ENCODE measurements at places on chromosomes 13 and 19.

DNA sequence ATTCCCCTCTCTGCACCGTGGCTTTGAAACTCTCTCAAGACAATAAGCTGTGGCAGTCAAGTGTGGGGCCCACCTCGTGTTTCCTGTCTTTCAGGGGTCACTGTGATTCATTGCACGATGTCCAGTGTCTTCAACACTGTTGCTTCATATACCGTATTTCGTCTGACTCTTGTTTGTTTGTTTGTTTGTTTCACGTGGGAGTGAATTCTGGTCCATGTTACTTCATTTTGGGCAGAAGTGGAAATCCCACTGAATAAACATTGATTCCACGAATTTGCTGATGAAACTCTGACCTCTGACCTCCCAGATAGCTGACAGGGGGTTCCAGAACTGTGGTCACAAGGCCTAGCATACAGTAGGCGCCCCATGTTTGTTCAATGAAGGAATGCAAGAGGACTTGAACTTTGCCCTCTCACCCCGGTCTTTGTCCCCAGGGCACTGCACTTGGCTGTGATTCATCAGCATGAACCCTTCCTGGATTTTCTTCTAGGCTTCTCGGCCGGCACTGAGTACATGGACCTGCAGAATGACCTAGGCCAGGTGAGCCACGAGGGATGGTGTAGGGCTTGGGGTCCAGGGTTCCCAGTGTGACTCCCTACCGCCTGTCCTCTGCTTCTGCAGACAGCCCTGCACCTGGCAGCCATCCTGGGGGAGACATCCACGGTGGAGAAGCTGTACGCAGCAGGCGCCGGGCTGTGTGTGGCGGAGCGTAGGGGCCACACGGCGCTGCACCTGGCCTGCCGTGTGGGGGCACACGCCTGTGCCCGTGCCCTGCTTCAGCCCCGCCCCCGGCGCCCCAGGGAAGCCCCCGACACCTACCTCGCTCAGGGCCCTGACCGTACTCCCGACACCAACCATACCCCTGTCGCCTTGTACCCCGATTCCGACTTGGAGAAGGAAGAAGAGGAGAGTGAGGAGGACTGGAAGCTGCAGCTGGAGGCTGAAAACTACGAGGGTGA, 5.1 kb downstream of the NFKBIB start:
- DNase-seq, result no peak

GRCh38 chr13:110536006-110536693, 25.4 kb downstream of the RAB20 start:
- DNase-seq, result no peak

- peak; percentile 23 for DNase-seq
These were observed 8.9 kb upstream of the ZNF527 start for GRCh38 chr19:37361994-37362393.

- no peak for DNase-seq
These were observed 8.0 kb downstream of the RXFP2 start for GRCh38 chr13:31747291-31747690.

- peak; percentile 55 for DNase-seq
These were observed 32.7 kb upstream of the ZNF254 start for GRCh38 chr19:24054044-24054935.

DNA sequence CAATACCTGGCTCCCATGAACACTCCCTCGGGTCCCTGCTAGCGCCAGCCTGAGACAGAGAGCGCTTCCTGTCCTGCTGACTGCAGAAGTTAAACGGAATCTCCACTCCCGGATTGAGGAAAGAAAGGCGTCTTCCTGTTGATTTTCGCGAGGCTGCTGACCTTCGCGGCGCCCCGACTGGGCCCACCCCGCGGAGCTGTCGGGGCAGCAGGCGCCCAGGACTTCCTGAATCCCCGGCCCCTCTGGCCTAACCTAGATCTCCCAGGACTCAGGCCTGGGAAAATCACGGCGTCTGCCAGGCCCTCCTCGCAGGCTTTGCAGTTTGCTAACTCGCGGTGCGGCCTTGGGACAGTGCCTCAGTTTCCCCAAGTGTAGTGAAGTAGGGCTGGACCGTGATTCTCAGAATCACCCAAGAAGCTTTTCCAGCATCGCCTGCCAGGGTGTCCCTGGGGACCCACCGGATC, 108.8 kb downstream of the KCTD15 start:
- DNase-seq, result no peak

DNA sequence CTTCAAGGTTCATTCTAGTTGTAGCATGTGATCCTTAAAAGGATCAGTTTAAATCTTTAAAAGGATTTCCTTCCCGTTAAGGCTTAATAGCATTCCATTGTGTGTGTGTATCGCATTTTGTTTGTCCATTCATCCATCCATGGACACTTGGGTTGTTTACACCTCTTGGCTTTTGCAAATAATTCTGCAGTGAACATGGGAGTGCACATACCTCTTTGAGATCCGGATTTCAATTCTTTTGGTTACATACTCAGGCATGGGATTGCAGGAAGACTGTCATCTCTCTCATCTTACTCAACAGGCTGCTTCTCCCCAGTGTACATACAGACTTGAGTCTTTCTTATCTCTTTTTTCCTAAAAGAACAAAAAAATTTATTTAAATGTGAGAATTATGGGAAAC, 1.2 kb downstream of the RNF113B start:
- no peak for DNase-seq

GRCh38 chr19:5850743-5851293, 431 bp downstream of the FUT3 start:
- DNase-seq, result peak; percentile 69

DNA sequence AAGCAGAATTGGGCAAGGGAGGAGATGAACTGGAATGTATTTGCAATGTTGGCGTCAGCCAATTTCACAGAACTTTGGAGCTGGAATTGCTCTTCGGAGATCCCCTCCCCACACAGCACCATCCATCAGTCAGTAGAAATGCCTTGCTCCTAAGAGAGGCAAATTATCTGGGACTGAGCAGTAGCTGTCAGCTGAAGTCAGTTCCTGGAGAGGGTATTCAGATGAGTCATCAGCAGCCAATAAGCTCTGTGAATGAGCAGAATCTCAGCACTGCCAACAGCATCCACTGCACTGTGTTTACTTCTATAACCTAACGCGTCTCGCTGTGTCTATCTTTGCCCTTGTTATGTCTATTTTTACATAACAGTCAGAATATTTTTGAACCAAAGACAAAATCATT, 213.7 kb downstream of the SLITRK5 start:
- DNase-seq, result no peak

DNA sequence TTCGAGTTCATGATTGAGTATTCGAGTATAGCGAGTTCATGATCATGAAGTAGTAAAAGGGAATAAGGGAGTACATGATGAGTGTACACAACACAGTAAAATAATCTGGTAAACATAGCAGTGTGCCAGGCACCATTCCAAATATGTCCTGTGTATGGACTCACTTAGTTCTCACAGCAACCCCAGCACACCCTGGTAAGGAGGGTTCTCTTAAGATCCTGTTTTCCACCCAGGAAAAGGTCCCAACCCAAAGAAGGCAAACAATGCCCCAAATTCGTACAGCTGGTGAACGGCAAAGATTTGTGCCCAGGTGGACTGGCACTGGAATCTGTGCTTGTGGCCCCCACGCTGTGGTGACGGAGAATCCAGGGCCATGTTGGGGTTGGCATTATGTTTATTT, 21.4 kb downstream of the HPN start:
- no peak for DNase-seq

DNA sequence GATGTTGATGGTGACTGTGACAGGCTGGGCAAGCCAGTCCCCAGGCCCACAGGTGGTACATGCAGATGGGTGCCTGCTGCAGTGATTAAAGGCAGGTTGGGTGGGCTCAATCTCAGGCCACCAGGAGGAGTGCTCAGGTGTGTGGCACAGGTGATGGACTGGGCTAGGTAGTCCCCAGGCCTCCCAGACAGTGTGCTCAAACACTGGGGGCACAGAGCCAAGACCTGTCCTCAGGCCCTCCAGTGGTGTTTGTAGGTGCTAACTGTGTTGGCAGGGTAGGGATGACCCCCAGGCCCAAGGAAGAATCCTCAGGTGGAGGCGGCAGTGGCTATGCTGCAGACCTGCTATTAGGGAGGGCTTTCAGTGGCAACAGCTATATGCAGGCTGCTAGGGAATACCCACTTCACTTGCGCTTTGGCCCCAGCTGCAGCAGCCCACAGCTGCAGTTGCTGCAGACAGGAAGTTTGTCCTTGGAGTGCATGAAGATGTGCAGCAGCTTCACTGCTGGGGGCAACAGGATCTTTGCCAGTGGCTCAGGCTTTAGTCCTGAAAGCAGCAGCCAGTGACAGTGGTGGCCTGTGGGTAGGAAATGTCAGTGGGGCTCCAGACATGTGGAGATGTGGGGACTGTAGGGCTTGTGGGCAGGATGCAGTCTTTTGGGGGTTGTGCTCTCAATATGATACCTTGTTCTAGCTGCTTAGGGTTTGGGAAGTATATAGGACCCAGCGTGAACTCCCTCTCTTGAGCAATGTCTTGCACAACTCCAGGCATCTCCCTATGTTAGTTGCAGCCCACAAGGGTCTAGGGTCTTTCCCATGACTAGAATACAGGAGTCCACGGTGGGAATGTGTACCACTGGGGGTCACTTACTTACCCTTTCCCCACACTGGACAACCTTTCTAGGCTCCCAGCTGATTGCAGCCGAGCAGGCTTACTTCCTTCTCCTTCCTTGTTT, 54.1 kb upstream of the MLNR start:
- DNase-seq, result no peak

DNA sequence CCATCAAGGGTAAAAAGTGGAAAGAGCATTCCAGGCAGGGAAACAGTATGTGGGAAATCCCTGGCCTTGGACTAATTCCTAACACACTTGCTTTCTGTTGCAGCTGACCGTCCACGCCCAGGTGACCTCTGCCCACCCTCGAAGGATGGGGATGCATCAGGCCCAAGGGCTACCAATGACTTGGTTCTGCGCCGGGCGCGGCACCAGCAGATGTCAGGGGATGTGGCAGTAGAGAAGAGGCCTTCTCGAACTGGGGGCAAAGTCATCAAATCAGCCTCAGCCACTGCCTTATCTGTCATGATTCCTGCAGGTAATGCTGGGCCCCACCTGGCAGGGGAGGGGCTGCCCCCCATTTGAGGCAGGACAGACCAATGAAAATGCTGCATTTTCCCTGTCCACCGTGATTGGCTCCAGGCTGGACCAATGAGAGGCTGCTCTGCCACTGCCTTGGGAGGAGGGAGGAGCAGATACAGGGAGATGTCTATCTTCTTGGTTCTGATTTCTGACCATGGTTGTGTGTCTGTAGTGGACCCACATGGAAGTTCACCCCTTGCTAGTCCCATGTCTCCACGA, 12.6 kb downstream of the DNASE2 start:
- no peak for DNase-seq

GRCh38 chr13:19592657-19593180, 31.4 kb upstream of the TPTE2 start:
- no peak for DNase-seq

DNA sequence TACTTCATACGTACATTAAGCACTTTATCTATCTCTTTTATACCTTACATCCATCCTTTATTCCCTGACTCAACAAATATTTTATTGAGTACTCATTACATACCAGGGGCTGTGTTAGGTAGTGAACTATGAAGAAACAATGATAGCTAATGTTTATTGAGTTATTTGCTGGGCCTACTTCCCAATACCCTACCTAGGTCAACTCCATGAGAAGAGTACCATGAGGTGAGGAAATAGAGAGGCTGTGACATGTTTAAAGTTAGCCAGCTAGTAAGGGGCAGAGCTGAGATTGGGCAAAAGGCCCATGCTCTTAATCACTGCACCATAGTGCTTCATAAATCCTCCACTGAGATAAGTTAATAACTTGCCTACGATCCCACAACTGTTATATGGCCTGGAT, 79.9 kb downstream of the FREM2 start:
- no peak for DNase-seq

DNA sequence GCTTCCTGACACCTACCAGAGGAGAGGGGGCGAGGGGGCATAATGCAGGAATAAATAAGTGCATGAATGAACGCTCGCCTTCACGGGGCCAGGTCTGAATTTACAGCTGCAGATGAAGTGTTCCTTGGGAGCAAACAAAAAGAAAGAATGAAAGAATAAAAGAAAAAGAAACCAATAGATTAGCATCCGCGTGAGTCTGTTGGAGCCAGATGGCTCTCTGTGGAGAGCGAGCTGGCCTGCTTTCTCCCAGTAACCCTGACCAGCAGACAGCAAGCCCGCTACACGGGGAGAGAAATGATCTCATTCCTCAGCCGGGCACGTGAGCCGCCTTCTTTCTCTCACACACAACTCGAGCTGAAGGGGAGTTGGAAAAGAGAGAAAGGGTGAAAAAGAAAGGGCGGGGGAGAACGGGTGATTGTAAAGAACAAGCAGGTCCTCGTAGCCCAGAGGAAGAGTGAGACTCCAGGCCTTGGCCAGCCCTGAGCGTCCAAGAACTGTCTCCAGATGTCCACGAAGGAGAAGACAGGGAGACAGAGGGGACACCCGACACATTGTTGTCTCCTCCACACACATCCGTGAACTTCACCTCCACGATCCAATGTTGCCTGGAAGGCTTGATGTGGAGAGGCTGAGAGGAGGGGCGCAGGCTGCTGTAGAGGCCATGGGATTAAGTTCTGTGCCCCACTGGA, 81.4 kb downstream of the RNASEH2B start:
- peak; percentile 34 for DNase-seq

GRCh38 chr13:27347211-27347772, 76.7 kb downstream of the RASL11A start:
- DNase-seq, result no peak

GRCh38 chr19:17542042-17542441, 13.4 kb upstream of the COLGALT1 start:
- DNase-seq, result no peak

DNA sequence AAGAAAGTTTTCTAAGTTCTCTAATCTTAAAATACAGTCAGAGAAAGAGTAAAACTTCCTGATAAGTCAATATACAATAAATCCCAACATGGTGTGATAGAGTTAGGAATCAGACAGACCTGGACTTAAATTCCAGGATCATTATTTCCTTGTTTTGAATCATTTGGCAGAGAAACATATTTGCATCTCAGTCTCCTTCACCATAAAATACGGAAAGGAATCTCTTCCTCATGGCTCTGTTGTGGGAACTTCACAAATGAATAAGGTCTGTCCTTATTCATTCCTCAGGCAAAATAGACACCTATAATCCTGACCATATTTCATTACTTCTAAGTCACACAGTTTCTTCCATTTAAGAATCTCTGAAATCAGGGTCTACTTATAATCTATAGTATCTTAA, 19.3 kb upstream of the SERP2 start:
- no peak for DNase-seq

- DNase-seq, result peak; percentile 58
These were observed 26.4 kb upstream of the TPTE2 start for GRCh38 chr13:19587635-19588300.

GRCh38 chr19:7846155-7846646, 16.2 kb downstream of the EVI5L start:
- DNase-seq, result no peak

DNA sequence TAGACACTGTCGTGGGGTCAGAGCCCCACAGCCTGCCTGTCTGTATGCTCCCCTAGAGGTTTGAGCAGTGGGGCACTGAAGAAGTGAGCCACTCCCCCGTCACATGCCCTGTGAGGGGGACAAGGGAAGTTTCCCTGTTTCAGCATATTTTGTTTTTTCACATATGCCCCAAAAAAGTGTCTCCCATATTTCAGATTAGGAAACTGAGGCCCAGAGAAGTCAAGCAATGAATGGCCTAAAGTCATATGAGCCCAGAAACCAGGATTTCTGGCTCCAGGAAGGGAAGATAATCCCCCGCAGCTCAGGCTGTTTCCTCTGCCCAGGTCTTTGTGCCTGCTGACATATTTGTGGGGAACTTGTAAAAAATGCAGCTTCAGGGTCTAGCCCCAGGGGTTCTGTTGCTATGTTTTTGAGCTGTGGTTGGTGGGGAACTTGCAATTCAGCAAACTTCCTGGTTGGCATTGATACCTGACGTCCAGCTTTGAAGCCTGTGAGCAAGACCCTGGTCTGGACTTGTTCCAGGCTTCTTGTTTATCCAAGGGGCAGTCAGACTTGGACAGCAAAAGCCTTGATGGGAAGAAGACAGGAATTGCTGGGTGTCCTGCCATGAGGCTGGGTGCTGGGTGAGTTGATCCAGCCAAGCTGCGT, 9.5 kb downstream of the RASL11A start:
- no peak for DNase-seq
